ENCODE measurements at places on chromosomes 11 and 22. TPM values are rescaled to one million over a fixed set of nuclear protein-coding genes. Genes with fewer than 3 reads are reported as not detected.

- no peak for DNase-seq
These were observed 763.2 kb upstream of the TENM4 start for GRCh38 chr11:80204021-80204420.

DNA sequence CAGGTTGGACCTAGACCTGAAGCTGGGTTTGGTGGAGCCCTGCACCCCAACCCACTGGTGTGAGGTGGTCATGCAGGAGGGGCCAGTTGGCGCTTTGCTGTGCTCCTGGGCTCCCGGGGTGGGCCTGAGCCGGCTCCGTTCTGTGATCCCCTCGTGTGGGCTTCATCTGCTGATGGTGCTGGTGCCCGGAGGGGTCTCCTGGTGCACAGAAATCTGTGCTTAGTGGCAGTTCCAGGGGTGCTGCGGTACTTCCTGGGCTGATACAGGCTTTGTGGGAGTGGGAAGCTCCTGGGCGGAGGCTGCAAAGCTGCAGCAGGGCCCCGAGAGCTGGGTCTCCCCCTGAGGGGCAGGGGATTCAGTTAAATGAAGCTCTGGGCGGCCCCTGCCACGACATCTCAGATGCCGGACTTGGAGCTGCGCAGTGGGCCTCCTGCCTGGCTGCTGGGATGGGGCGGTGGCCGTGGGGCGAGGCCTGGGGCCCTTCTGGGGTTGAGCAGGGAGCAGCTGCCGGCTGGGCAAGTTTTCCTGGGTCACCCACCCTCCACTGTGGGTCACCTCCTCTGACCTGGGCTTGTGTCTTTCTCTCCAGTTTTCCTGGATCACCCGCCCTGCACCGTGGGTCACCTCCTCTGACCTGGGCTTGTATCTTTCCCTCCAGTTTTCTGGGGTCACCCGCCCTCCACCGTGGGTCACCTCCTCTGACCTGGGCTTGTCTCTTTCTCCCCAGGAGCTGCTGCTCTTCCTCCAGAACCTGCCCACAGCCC, 410.5 kb downstream of the TBC1D22A start:
- peak; percentile 60 for DNase-seq

DNA sequence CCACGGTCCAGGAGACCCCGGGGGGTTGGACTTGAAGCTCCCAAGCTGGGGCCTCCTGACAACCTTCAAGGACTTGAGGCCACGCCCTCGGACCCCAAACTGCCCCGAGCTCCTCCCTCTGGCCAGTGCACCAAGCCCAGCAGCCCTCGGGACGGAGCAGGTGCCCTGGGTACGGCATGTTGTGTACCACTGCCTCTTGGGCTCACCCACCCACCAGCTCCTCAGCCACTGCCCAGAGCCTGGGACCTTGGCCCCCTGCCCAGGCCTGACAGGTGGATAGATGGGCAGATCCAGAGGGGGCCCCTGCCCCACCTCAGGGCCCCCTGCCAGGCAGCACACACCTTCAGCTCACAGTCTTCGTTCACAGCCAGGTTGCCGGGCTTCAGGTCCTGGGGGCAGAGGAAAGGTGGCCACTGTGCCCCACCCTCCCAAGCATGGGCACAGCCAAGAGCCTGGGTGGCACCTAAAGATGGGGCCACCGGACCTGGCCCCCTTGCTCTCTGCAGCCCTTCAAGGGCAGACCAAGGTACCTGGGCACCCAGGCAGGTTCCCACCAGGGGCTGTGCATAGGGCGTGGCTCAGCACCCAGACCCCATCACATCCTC, 5.1 kb downstream of the MAPK12 start:
- DNase-seq: no peak

- DNase-seq: no peak
These were observed 51.8 kb downstream of the PARVA start for GRCh38 chr11:12429155-12429554.

DNA sequence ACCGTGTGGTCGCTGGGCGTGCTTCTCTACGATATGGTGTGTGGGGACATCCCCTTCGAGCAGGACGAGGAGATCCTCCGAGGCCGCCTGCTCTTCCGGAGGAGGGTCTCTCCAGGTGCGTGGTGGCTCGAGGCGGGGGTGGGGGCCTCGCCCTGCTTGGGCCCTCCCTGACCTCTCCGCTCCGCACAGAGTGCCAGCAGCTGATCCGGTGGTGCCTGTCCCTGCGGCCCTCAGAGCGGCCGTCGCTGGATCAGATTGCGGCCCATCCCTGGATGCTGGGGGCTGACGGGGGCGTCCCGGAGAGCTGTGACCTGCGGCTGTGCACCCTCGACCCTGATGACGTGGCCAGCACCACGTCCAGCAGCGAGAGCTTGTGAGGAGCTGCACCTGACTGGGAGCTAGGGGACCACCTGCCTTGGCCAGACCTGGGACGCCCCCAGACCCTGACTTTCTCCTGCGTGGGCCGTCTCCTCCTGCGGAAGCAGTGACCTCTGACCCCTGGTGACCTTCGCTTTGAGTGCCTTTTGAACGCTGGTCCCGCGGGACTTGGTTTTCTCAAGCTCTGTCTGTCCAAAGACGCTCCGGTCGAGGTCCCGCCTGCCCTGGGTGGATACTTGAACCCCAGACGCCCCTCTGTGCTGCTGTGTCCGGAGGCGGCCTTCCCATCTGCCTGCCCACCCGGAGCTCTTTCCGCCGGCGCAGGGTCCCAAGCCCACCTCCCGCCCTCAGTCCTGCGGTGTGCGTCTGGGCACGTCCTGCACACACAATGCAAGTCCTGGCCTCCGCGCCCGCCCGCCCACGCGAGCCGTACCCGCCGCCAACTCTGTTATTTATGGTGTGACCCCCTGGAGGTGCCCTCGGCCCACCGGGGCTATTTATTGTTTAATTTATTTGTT, 2.4 kb downstream of the PIM3 start:
- peak; percentile 74 for DNase-seq

GRCh38 chr11:127236776-127237175, 236.2 kb upstream of the KIRREL3 start:
- DNase-seq: no peak

DNA sequence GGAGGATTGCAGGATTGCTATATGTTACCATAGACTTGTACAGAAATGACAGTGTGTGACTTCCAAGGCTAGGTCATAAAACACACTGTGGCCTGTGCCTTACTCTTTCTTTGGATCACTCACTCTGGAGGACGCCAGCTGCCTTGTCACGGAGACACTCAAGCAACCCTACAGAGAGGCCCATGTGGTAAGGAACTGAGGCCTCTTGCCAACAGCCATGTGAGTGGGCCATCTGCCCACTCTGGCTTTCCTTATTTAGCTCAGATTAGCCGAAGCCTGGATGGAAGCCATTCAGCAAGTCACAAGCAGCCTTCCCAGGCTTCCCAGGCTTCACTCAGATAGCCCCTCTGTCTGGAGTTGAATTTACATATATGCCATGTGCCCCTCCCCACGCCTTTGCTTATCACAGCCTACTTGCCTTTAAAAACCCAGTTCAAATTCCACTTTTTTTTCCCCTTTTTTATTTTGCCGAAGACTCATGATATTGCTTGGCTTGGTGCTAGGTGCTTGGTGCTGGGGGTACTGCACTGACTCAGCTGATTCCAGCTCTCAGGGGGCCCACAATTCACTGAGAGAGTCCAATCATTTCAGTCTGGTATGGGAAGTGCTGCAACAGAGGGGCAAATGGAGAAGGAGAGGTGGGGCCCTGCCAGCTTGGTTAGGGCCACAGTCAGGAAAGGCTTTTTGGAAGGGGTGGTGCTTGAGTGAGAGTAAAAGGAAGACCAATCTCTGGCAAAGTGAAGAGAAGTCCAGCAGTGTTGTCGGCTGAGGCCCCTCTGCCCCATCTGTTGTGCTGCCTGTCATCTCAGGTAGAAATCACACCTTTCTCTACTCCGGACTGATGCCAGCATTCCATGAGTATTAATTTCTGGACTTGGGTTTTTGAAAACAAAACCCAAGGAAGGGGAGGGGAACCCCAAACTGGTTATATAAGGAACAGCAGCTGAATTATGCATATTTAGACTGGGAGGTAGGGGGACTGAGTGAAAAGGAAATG, 14.5 kb upstream of the P4HA3 start:
- DNase-seq: peak; percentile 77

DNA sequence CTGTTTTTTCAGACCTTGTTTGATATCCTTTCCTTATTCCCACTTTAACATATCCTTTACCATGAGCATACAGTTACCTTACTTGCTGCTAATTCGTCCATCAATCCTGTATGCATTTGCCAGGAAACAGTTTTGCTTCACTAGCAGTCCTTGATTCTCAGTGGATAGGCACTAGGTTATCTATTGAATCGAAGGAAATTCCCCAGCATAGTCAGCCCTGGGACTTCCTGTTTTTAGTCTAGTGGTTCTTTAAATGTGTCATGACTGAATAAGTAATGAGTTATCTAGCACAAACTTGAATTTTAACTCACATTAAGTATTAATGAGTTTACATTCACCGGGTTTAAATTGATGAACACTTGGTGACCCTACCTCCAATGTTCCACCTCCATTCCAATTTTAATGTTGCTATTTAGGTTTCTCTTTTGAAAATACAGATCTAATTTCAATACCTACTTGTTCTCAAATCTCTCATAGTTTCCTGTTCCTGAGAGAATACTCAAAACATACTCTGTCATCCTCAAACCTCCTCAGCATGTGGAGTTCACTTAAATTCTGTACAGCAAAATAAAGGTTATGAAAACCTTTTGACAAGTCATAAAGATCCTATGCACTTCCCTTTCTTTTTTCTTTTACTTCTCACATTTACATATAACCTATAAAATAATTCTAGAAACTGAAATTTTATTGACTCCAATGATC, 1375.1 kb upstream of the TENM4 start:
- no peak for DNase-seq

GRCh38 chr11:8867931-8868631, 42.9 kb upstream of the AKIP1 start:
- DNase-seq: no peak

DNA sequence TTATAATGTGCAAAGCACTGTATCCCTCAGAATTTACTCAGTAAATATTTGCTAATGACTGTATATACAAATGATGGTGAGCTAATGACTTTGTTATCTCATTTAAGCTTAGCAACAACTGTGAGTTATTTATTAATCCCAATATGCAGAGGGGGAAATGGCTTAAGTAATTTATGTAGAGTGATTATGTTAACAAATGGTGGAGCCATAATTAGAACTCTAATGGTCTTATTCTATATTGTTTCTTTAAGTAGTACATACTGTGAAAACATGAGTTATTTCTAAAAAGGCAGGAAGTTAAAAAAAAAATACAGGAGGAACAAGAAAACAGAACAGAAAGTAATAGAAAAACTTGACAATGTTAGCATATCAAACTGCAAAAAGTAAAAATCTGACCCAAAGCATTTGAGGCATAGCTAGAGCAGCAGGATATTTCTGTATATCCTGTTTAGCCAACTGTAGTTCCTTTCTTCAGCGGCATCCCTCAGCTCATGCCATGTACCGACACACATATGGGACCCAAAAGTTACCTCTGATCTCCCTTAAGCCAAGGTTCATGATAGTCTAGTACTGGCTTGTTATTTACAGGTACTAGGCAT, 94.2 kb downstream of the FCHSD2 start:
- DNase-seq: no peak

DNA sequence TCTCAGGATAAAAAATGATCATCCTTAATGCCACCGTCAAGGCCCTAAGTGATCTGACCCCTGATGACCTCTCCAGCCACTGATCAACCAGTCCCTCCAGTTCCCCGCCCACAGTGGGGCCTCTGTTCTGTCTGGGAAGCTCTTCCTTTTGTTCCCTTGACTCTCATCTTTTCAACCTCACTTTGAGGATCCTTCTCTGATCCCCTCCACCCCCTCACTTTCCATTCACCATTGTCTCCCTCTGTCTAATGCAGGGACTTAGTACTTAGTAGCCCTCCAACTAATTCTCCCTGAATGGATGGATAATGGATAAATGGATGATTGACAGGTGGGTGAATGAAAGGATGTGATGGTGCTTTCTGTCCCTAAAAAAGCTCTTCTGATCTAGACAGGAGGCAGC, 45.6 kb downstream of the C11orf58 start:
- peak; percentile 26 for DNase-seq

GRCh38 chr11:10594407-10594806, 25.9 kb upstream of the LYVE1 start:
- no peak for DNase-seq

DNA sequence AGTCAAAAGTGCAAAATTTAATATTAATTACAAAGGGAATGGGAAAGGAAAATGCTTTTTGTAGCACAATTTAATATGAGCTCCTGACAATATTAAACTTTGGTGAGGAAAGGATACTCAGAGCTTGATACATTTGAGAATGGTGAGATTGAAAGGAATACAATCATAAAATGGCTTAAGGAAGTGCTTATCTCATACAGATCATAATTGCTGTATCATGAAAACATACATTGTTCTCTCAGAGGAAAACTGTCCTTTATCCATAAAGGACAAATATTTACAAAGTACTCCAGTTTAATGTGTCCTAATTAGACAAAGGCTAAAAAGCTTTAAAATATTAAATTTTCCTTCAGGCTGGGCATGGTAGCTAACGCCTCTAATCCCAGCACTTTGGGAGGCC, 260.4 kb downstream of the TMEM135 start:
- no peak for DNase-seq

DNA sequence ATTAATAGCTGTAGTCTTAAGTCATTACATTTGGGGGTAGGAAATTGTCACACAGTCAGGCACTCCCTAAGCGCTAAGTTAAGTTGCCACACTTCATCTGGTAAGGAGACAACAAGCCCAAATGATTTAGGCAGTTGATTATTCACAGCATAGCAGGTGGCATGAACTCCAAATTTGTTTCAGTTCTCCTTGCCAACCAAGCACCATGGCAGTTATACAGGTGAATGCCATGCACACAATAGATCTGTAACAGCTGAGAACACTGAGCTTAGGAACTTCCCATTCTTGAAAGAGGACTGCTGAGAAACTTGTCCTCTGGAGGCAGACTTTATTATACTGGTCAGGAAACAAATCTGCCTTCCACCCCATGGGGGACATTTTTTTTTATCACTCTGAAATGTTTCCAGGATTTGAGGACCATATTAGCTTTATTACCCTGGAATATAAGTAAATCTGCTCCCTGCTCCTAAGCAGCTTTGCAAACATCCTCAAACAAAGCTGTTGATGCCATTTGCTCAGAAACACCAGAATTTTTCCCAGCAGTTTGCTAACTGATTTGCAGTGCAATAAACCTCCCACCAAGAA, 5.1 kb upstream of the INTS4 start:
- no peak for DNase-seq

DNA sequence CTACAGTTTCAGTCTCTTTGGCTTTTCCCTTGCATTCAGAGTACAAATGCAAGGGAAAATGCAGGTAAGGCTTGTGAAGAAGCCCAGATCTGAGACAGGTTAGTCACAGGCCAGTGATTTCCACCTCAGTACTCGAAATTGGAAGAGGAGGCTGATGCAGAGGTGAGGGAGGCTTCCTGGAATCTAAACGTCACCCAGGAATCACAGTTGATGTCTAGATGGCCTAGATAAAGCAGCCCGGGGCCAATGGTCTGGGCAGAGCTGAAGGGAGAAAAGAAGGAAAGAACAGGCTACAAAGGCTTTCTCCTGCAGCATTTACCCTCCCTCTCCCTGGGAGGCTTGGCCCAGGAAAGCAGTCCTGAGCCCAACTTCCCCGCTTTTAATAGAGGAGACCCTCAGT, 8.5 kb downstream of the TRIM6 start:
- no peak for DNase-seq

The BTG4 gene
- total RNA-seq: not detected

The NR1H3 gene
- total RNA-seq: 44.1 TPM

The SMTNL1 gene
- total RNA-seq: not detected

The MYOD1 gene
- total RNA-seq: not detected

The CRYBA4 gene
- total RNA-seq: not detected

The XKR3 gene
- total RNA-seq: not detected

The CEND1 gene
- total RNA-seq: not detected
